ENCODE measurements at places on chromosomes 1 and 21.

GRCh38 chr1:29631361-29631760 is 395.0 kb downstream of the PTPRU start:
- no peak for DNase-seq

DNA sequence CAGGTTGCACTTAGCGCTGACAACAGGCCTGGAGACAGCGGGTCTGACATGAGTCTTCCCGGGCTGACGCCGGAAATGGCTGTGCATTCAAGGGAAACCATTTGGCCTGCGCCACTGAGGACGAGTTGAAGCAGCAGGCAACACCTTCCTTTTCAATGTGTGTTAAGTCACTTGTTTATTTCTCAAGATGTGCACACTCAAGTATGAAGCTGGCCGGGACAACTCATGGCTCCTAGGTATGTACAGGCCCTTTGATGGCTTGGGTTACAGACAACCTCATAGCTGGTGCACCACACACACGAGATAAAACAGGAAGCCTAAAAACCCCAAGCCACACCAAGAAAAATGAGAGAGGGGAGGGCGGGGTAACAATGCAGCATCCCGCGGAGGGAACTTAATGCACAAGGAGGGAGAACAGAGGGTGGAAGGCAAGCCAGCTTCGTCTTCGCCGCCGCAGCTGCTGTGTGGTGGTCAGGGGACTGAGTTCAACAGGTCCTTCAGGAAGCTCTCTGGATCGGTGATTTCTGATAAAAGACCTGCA is 118.0 kb upstream of the IFFO2 start:
- DNase-seq = no peak

DNA sequence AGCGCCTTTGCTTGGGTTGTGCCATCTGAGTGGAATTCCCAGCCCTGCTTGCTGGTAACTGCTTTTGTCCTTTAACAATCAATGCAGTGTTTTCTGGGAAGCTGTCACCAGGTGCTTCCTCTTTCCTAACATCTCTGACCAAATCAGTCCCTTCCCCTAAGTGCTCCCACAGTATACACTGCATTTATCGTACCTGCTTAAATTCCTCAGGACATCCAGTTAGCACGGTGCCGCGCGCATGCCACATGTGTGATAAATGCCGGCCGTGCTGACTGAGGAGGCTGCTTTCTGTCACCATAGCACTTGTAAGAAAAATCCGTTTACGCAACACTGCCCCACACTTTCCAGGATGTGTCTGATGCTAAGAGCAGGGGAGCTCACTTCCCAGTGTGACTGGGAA is 115.4 kb downstream of the BCAR3 start:
- DNase-seq = no peak

GRCh38 chr1:68270951-68271350 is 38.6 kb upstream of the WLS start:
- DNase-seq = no peak

DNA sequence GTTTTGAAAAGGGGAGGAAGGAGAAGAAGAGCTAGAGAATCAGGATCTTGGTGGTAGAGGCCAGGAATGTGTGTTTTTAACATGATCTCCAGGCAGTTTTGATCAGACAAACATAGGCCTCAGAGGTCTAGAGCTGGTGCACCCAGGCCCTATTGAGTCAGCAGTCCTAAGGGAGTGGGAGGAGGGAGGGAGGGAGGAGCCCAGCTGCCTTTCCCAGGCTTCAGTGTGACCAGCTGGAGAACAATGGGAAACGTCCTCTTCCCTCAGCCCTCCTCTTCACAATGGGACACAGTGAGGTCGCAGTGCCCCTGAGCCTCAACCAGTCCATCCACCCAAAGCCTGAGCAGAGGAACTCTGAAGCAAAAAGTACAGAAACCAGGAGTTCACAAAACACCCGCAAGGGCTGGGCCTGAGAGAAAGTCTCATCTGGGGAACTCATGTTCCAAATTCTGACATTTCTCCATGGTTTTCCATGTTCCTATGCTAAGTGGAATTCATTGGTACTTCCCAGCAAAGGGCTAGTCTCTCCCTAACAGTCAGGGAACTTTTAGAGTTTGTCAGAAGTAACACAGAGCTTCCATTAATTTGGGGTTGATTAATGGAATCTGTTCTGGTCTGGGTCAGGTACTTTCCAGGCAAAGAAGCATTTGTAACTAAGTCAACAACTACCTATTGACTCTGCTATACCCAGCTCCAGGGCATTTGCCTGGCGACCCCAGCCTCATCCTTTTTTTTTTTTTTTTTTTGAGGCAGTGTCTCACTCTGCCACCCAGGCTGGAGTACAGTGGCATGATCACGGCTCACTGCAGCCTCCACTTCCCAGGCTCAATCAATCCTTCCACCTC is 37.5 kb downstream of the ELAPOR1 start:
- no peak for DNase-seq

DNA sequence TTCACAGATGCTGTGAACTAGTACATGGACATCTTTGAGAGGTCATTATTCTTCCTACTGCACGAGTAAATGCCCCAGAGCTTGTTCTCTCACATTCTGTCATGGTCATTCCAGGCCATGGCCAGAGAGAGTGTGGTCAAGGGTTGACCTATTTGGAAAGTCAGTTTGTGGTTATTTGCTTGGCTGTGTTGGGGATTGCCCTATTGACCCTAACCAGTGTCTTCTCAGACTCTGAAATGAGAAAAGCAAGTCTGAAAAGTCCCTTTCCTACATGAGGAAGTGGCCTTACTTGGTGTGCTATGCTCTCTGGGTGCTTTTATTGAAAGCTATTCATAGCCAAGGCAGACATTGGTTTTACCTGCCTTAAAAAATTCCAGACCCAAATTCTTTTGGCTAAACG is 26.6 kb downstream of the CLIC6 start:
- DNase-seq = no peak

GRCh38 chr1:22597301-22597965 is 34.1 kb downstream of the EPHA8 start:
- DNase-seq = no peak

GRCh38 chr1:161177112-161177935 is at the start of gene B4GALT3:
TSS of gene B4GALT3 (minus strand) at chr1:161177507. CDS start at chr1:161176060, 1,447 bp downstream.
- peak; percentile 87 for DNase-seq

- peak; percentile 69 for DNase-seq
Observed at GRCh38 chr1:156281281-156281680, 1.3 kb downstream of the SMG5 start.

DNA sequence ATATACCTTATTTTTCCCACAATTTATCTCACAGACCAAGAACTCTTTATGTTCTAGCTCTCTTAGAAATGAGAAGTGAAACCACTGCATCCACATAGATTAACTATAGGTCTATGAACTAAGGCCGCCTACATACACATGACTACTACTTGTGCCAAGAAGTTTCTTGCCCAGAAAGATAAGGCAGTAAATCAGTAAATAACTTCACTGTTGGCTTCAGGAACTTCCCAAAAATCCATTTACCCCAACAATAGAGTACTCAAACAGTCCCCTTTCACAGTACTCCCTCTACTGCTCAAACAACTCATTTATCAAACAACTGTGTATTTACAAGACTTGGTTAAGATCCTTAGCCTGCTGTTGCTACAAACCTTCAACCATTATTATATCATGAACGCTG is 96.5 kb downstream of the NME7 start:
- peak; percentile 6 for DNase-seq

- DNase-seq = no peak
Observed at GRCh38 chr21:36761685-36762084, 62.8 kb downstream of the SIM2 start.

GRCh38 chr1:17949511-17949910 is 158.1 kb upstream of the IGSF21 start:
- DNase-seq = no peak

GRCh38 chr1:28104866-28105467 is 16.6 kb upstream of the EYA3 start:
- DNase-seq = no peak

DNA sequence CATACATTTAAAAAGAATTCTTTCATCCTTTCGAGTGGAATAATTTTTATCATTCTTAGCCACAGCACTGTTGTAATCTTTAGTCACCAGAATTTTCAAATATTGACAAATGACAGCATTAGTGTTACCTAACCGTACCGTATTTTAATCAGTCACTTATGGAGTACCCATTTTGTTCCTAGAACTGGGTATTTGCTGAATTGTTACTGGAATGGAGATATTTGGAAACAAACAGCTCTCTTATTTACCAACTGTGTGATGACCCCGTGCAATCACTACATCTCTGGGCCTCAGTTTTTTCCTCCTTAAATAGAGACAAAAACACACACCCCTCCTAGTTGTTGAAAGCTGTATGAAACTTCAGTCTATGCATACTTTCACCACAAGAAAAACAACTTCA is 7.9 kb upstream of the XCL2 start:
- DNase-seq = no peak

DNA sequence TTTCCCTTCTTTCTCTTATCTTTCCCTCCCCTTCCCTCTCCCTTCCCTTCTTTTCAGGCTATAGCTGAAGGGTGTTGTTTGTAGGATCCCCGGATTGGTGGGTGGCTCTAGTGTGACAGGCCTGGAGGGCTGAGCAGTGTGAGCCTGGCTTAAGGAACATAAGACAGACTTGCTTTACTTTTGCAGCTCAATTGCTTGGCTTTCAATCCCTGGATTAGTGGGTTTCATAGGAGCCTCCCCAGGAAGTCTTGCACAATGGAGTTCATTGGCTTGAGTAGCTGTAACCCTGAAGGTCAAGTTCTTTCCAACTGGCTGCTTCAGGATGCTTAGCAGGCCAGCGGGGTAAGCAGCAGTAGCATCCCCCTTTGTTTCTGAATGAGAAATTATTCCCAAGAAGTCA is 126.7 kb downstream of the CAMTA1 start:
- DNase-seq = no peak

GRCh38 chr1:11272832-11273594 is at the start of gene UBIAD1:
TSS of gene UBIAD1 (plus strand) at chr1:11273198. CDS start at chr1:11273532, 334 bp downstream.
- DNase-seq = peak; percentile 91

DNA sequence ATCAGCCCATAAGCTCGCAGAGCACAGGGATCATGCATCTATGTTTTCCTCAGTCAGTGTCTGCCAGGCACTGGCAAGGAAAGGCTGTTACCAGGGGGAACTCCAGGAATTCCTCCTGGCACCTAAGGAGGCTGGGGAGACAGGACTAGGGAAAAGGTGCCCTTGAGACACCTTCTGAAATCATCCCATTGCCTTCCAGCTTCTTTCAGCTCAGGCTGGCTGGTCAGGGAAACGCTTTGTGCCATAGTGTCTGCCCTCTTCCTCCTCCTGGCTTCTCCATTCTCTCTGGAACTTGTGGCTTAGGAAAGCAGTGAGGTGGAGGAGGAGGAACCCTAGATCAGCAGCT is 13.8 kb downstream of the LMNA start:
- DNase-seq = no peak

DNA sequence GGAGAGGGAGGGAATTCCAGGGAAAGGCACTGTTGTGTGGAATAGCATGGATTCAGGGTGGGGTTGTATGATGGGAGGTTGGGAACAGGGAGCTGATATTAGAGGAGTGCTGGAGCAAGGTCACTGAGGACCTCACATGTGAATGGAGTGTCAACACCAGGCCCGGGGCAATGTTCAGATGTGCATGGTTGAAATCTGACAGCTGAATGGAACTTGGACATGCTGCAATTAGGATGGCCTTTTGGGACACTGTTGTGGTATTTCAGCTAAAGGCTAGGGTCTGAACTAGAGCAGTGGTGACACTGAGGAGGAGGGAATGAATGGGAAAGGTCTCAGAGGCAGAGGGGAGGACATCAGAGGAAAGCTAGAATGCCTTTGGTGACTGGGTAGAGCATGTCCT is 25.0 kb downstream of the ZSCAN20 start:
- no peak for DNase-seq

DNA sequence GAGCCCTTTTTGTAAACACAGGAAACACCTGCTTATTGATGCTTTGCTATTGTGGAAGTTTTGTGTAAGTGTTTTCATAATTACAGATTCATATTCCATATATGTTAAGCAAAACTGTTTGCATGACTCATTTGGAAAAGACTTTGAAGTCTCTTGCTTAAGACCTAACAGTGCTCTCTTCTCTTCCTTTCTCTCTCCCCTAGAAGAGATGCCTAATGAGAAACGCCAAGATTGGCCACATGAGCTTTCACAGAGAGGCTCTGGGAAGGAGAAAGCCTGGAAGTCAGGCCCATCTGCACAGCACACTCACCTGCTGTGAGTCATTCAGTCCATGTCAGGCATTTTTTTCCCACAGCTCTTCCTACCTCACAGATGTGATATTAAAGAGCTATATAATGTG is 101.6 kb upstream of the PALMD start:
- DNase-seq = no peak

DNA sequence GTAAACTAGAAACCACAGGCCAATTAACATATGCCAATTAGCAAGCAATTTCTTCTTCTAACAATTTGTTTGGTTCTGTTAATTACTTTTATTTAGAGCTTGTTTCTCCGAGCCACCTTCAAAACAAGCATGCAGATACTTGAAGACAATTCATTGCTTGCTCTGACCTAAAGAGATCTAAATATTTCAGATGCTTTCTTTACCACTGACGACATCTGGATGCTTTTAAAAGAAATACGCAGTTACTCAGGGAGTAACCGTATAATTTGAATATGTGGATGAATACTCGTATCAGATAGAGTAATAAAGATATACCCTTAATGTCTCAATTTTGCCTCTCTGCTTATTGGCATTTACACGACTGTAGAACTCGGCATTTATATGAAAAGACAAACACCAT is 390.0 kb downstream of the DISC1 start:
- no peak for DNase-seq

GRCh38 chr1:101980974-101981373 is 15.8 kb downstream of the OLFM3 start:
- DNase-seq = no peak

DNA sequence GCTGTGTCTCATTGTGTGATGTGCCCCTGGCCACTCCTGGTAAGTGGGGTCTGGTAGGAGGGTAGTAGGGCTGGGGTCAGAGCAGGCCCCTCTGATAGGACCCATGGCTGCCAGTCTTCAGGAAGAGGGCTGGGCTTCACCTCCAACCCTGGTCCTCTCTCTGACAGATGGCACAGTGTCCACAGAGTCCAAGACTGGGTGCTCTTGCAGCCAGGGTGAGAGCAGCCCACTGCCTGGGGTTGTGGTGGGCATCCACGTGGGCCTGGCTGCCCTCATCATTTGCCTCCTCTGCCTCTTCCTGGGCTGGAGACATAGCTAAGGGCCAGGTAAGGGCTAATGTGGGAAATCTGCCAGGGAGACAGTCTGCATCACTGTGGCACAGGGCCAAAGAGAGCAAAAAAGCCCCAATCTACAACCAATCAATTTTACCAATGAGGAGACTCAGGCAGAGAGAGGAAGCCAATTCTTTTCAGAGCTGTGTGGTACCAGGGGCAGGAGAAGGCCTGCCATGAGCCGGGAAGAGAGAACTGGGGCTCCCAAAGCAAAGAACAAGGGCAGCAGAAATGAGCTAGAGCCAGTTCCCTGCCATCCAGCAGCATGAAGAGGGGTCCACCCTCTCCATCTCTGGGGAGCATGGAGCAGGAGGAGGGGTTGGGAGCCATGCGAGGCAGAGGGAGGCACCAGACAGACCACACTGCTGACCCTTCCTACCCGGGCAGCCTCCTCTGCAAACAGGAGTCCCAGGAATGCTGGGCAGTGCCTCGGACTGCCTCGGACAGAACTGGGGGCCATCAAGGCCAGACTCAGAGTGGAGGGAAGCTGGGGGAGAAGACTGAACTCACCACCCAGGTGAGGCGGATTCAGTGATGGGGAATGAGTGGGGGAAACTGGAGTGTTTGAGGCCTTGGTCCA is 26.8 kb downstream of the SLC27A3 start:
- no peak for DNase-seq

All from OCI-LY7 (cell line).